ENCODE measurements at places on chromosomes 7 and 10. TPM values are rescaled to one million over a fixed set of nuclear protein-coding genes. Genes with fewer than 3 reads are reported as not detected.

- DNase-seq, result peak; percentile 42
These were observed 8.5 kb upstream of the NFE2L3 start for GRCh38 chr7:26143298-26144048.

DNA sequence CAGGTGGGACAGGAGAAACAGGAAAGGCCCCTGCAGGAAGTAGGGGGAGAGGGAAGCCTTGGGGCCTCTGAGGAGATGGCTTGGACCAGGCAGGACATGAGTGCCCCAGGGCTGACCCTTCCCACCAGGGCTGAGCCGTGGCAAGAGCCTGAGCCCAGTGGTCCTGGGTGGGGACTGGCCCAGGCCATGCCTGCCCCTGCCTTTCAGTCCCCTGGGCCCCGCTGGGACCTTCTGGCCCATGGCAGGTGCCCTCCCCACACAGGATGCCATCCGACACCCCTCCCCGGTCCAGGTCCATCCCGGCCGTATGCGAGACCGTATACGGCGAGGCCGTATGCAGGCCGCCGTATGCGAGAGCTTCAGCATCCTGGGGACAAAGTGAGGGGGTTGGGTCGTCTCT lies 2.0 kb downstream of the GRIFIN start:
- DNase-seq, result no peak

DNA sequence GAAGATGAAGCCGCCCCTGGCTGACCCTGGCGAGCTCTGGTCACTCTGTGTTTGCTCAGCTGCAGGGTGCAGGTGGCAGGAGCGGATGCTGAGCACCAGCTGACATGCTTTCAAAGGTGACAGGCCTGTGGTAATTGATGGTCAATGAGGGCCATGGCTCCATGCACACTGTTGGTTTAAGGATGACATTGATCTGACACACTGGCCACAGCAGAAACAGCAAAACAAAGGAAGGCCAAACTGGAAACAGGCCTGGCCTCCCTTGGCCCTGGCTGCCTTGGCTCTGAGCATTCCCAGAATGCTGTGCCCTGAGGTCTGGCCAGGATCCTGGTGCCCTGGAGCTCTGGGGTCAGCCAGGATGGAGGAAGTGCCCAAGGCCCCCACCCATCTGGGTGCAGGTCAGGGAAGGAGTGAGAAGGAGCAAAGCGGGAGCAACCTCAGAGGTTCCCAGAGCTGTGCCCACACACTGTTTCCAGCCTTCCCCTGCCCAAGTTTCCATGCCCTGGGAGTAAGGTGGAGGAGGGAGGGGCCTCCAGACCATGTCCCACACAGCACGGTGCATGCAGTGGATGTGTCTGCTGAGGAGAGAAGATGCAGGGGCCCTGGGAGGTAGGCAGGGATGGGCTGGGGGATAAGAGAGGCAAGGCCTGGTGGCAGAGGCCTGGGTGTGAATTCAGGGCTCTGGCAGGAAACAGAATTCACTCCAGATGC lies 302.2 kb downstream of the RPS24 start:
- DNase-seq, result peak; percentile 94

KIAA1217 gene
- 3.4 TPM for total RNA-seq

DNA sequence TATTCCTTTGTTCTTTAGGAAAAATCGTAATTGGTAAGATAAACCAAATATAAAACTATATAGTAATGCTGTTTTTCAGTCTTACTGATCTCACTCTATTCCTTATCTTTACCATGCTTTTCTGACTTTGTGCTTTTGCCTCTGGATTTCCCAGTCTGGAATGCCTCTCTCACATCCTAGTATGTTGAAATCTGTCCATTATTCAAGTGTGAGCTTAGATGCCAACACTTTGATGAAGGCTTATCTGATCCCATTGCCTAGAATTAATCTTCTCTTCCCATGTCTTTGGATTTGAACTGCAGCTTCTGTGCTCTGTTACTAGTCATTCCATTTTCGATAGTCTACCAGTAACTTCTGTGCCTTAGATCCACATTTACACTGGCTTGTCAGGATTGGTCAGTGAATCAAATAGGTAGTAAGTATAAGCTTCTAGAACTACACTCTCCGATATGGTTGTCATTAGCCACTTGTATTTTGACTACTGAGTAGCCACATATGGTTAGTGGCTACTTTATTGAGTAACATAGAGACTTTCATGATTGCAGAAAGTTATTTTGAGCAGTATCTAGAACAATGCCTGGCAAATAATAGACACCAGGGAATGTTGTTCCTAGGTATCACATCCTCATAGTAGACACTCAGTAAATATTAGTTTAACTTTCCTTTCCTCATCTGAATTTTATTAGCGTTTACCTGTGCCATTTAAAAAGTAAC lies 92.9 kb downstream of the BMPR1A start:
- DNase-seq, result no peak

DNA sequence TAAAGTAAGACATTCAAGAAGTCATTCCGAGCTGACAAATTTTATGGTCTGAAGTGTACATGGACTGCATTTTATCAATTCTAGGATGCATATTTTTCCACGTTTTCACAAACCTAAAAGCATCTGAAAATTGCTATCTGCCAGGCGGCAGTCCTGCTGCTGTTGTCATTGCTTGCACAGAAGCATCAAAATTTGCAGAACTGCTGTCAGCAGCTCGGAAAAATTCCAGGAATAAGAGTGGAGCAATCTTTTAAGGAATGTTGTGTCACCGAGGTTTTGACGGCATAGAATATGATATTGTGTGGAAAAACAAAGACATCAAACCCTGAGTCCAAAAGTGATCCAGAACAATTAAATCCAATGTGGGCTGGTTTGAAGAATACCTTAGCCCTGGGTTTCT lies 61.4 kb downstream of the CHCHD3 start:
- no peak for DNase-seq

GRCh38 chr10:121099592-121099991 lies 248.4 kb downstream of the WDR11 start:
- DNase-seq, result no peak

DNA sequence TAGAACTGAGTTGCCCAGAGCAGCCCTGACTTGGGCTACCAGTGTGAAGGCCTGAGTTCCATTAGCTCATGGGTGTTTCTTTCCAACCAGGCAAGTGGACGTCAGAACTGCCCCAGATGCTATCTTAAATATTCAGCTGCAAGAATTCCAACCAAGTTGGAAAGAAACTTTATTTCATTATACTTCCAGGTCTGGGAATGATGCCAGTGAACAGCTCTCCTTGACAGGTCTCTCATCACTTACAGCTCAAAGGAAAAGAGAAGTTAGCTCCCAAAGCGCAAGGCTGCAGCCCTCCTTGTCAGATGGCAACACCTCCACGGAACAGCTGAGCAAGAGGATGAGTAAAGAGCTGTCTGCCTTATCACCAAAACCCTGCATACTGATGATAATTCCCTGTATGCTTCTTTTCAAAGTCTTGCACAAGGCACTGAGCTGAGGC lies 255.5 kb upstream of the AOAH start:
- DNase-seq, result no peak

- DNase-seq, result no peak
These were observed 1.5 kb downstream of the DNA2 start for GRCh38 chr10:68470300-68470699.

GLI3 gene
- 1.7 TPM for total RNA-seq

DPYSL4 gene
- 7.2 TPM for total RNA-seq

CALCR gene
- not detected for total RNA-seq

DNA sequence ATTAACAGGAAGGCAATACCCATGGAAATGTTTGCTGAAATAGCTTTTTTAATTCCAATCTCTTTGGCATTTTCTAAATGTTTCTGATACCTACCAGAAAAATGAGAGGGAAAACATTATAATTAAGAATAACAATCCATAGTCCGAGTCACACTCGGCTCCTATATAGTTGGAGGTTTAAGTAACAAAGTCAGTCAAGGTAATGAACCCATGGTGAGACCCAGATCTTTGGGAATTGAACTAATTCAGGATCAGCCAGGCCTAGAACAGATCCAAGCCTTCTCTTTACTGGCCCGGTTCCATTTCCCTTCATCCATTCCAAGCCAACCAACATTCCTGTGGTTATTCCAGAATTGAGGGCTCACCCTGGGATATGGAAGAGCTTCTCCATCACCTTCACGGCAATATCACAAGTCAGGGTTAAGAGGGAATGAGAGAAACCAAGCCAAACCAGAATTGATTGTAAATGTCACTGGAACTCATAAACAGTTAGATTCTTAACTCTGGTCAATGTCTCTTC lies 28.3 kb downstream of the ABCB4 start:
- DNase-seq, result no peak

- DNase-seq, result no peak
These were observed 281.4 kb downstream of the DNAJB6 start for GRCh38 chr7:157618091-157618726.

DNA sequence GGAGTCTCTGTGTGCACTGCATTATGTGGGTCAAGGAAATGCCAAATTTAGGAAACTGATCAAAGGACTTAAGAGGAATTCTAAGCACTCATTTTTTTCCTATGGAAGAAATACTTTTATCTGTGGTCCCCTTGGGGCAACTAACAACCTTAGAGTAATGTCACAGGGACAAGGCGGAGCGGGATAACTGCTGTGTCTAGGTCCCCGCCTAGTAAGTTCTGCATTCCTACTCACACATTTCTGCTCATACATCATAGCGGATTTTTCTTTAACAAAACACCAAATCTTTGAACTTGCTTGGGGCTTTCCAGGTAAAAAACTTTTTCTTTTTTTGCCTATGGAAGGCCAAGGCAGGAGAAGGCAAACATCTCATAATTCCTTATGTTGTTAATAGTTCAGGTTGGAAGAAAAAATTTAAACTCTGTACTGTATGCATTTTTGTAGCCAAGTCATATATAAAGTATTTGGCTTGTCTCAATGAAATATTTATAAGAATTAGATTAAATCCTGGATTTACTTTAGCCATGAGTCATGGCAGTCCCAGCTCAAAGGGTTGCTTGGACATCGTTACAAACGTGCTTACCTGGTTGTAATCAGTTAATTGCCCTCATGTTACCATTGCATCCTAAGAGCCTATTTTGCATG lies 285.0 kb downstream of the PHTF2 start:
- DNase-seq, result peak; percentile 64

INPP5F gene
- total RNA-seq, result 29.6 TPM

DNA sequence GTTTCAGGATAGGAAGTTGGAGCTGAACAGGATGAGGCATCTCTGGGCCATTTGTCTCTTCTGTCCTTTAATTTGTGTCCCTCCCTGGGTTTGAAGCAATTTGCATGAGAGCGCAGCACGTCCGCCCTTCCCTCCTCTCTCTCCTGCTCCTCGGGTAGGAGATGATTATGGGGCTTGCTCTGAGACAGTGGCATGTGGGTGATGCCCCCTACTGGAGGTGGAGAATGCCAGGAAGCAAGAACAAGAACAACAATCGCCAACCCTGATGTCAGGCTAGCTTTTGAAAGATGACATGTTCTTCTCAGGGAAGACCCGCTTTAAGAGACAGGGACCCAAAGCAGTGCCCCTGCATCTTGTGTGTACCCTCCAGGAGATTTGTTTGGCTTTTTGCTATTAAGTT lies 63.9 kb upstream of the LOXL4 start:
- no peak for DNase-seq

GRCh38 chr10:30510184-30510931 lies 76.4 kb downstream of the MAP3K8 start:
- peak; percentile 74 for DNase-seq

- DNase-seq, result peak; percentile 35
These were observed 42.9 kb downstream of the CD36 start for GRCh38 chr7:80681272-80681885.

LARP4B gene
- 25.5 TPM for total RNA-seq

GRCh38 chr7:148700661-148701064 lies 2.0 kb downstream of the CUL1 start:
- DNase-seq, result peak; percentile 50

VKORC1L1 gene
- 19.4 TPM for total RNA-seq

GRCh38 chr10:69348816-69349541 lies 67.7 kb downstream of the TACR2 start:
- DNase-seq, result peak; percentile 94

DNA sequence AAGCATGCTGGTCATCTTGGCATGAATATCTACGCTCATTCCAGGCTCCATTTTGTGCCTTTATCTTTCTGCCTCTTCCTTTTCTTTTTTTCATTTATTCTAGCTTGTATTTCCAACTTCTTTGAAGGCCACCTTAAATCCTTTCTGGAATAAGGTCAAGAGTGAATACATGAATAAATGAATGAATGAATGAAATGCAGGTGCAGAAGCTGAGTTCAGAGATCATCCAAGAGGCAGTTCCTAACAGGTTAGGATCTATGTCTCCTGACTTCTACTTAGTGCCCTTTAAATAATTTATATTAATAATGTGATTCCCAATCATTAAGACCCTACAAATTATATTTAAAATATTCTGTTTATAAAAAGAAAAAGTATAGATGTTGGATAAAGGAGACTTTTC lies 125.9 kb downstream of the PIP4K2A start:
- no peak for DNase-seq

SPRN gene
- total RNA-seq, result 0.36 TPM

- peak; percentile 15 for DNase-seq
These were observed 812 bp downstream of the PROSER2 start for GRCh38 chr10:11823989-11824346.

- no peak for DNase-seq
These were observed 236.2 kb downstream of the PCLO start for GRCh38 chr7:82926477-82926876.

GRCh38 chr10:113576852-113577251 lies 24.0 kb downstream of the HABP2 start:
- peak; percentile 12 for DNase-seq

LIMK1 gene
- 22.2 TPM for total RNA-seq

- no peak for DNase-seq
These were observed 48.0 kb upstream of the RASGEF1A start for GRCh38 chr10:43314626-43315495.

- DNase-seq, result no peak
These were observed 151.7 kb upstream of the TAC1 start for GRCh38 chr7:97580205-97580604.

DNA sequence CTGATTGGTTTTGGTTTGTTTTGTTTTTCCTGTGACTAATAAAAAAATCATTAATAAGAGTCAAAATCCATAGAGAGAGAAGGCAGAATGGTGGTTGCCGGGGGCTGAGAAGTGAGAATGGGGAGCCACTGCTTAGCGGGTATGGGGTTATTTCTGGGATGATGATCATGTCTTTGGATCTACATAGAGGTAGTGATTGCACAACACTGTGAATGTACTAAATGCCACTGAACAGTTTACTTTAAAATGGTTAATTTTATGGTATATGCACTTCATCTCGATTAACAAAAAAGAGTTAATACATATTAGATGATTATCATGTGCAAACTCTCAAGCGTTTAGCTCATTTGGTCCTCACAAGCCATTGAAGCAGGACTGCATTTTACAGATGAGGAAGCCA lies 342.9 kb downstream of the ELMO1 start:
- DNase-seq, result no peak

GRCh38 chr7:152411389-152411788 lies 24.4 kb downstream of the KMT2C start:
- no peak for DNase-seq

GRCh38 chr10:130960531-130960930 lies 351.0 kb downstream of the TCERG1L start:
- DNase-seq, result no peak

DNA sequence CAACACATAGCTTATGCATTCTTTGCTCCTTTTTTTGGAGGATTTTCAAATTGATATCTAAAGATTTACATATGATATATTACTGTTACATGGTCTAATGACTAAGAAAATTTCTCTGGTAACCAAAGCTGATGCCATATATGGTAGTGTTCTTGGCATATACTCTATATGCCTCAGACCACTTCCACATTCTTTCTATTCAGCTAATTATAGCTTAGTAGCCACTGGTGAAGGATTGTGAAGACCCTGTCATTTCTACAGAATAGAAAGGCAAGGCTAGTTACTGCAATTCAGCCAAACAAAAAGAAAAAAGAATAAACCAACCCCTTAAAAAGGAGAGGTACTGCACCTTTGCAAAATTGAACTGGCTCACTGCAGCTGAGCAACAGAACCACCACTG lies 3.7 kb downstream of the PURB start:
- DNase-seq, result peak; percentile 88

ZNF746 gene
- 6.7 TPM for total RNA-seq

All from IMR-90 (cell line).